Vagina (tissue), 2 donors: ENCODE measurements at places on chromosomes 1 and 21.

- DNase-seq, result no peak
These were observed 123.2 kb downstream of the NR5A2 start for GRCh38 chr1:200150721-200151120.

DNA sequence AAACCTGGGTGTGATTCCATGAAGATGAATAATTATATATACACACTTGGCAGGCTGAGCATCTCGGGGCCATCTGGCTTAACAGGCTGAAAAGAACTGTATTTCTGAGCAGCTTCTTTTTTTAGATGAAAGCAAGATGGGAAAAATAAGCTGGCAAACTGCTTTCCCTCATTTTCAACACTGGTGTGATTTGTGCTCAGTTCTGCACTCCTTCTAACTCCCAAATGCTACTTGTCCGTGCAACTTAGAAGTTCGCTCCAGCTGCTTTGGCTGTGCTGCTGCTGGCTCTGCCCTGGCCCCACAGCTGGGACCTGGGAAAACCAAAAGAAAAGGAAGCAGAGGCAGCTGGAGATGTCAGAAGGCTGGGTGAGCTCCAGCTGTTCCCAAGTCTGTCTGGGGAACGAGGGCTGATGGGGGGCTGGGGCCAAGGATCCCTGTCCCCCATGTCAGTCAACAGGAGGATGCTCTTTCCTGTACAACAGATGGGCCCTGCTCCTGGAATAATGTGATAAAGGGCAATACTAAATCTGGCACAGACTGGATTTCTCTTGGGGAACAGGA, 44.9 kb downstream of the PAFAH2 start:
- DNase-seq, result no peak

- DNase-seq, result peak; percentile 91
These were observed 10.1 kb downstream of the H6PD start for GRCh38 chr1:9244501-9245229.

DNA sequence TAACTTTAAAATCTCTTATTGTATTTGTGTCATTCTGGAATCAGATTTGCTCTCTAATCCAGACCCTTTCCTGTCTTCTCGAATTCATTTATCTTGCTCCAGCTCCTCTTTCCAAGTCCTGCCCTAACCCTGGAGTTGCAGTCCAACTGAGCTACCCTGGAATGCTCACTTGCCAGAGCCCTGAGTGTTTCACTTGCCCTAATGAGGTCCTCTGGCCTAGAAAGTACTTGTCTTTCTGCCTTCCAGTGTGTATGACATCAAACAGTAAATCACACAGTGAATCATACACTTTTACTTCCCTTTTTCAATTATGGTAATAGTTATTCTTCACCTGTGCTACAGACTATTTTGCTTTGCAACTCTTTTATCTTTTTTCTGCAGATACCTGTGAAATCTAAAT, 96.9 kb downstream of the NEK7 start:
- no peak for DNase-seq

DNA sequence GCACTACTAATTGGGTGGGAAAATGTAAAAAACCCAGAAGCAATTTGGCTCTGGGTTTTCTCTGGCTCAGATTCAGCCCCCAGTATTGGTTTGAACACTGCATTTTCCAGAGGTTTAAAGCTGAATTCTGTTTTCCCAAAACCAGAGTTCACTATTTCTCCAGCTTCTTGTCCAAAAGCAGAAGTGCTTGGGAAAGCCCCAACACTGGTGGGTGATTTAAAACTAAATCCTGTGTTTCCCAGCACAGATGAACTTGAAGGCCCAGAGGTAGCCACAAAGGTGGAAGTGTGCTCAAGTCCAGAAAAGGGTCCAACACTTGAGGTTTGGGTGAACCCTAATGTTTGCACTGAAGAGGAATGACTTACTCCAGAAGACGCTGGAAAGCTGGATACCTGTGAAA, 678 bp downstream of the MCM3AP start:
- DNase-seq, result no peak

- DNase-seq, result no peak
These were observed 13.8 kb downstream of the RASSF5 start for GRCh38 chr1:206521127-206521526.
